Cortex of kidney (tissue), 1 donor: ENCODE measurements at places on chromosomes 1 and 21.

DNA sequence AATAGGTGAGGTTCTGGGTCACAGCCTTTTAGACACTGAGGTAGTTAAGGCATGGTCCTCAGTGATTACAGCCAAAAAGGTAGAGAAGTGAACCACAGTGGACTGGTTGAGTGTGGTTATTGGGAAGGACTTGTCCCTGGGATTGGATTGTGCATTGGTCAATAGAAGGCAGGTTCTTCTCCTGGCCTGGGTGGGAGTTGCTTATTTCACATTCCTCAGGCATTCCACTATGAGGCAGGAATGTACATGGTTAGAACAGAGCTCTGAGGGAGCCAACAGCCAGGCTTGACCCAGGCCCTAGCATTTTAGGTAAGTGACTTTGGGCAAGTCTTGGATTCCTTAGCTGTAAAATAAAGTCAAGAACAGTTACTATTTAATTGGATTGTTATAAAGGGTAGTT lies 97.9 kb upstream of the MARK1 start:
- no peak for DNase-seq

GRCh38 chr1:159122005-159122621 lies 45.5 kb upstream of the AIM2 start:
- DNase-seq: no peak

- DNase-seq: no peak
Measured at GRCh38 chr21:36184545-36184944, 27.9 kb downstream of the DOP1B start.

GRCh38 chr1:40838045-40838979 lies 23.9 kb downstream of the CITED4 start:
- no peak for DNase-seq

GRCh38 chr1:108831225-108831624 lies 25.7 kb downstream of the AKNAD1 start:
- DNase-seq: no peak

GRCh38 chr1:8376358-8376840 lies 58.5 kb downstream of the SLC45A1 start:
- DNase-seq: no peak

GRCh38 chr1:164771619-164772361 lies 212.8 kb downstream of the PBX1 start:
- DNase-seq: no peak

DNA sequence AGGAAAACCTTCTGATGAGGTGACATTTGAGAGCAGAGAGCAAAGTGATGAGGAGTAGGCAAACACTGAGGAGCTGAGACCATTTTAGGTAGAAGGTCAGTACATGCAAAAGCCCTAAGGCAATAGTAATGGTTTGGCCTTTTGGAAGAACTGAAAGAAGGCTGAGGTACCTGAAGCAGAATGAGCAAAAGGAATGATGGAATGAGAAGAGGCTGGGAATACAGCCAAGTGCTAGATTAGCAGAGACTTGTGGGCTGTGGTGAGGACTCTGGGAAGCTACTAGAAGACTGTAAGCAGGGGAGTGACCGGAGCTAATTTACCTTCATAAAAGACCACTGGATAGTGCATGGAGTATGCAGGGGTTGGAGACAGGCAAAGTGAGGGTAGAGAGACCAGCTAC lies 77.9 kb downstream of the GFI1 start:
- DNase-seq: no peak
